ENCODE measurements at places on chromosomes 6 and 20.
A peak's percentile ranks its signal among the peaks of the same experiment; 100 is the strongest.

GRCh38 chr6:30885481-30885998 is 1.2 kb downstream of the DDR1 start:
- no peak for DNase-seq

- no peak for DNase-seq
Observed at GRCh38 chr6:35461270-35461669, 6.9 kb upstream of the RPL10A start.

- DNase-seq = no peak
Observed at GRCh38 chr6:135971351-135971750, 119.8 kb downstream of the PDE7B start.

DNA sequence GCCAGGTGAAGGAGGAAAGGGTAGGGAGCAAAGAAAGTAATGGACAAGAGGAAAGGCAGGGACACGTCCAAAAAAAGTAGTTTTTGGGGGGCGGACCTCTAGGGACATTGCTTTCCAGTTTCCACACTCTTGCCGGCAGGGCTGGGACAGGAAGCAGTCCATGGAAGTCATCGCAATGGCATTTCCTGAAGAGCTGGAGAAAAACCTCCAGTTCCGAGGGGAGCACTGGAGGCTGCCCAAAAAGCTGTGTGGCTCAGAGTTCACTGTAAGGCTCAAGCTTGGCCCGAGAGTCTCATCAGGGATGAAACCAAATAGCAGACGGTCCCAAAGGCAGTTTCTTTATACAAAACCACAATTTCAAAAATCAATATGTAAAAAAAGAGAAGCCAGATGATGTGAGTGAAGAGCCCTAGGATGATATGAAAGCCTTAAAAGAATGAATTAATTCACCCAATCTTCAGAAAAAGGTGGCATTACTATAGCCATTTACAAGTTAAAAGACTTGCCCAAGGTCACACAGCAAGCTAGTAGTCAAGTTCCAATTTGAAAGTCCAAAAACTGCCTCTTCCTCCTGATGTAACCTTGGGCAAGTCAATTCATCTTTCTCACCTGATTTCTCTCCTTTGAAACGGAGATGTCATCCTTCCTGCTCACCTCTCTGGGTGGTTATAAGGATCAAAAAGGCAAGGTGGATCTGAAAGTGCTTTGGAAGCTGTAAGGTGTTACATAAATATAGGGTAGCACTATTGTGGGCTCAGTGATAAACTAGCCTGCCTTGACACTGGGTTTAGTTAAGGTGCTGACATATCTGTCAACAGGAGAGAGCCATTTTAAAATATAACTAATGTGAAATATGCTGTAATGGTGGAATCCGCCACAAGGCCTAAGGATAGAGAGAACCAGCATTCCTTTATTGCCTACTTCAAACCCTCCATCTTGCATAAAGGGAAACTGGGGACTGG is 9.1 kb downstream of the BCL2L1 start:
- peak; percentile 79 for DNase-seq

DNA sequence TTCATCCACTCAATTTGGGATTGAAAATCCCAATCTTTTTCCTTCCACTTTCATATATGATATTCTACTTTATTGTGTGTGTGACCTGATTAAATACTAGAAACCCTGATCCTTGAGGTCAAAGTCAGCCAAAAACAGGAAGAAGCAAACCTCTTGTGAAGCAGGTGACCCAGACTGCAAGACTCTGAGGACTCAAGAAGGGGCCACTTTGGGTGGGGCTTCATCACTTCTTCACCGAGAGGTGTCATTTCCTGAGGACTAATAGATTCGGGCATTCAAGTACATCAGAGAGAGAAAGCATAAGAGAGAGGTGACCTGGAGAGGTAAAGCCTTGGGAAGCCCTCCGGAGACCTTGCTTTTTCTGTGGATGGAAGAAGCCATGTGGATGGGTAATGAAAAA is 129.0 kb downstream of the CFAP61 start:
- no peak for DNase-seq

- no peak for DNase-seq
Observed at GRCh38 chr6:17475606-17476244, 82.3 kb downstream of the CAP2 start.

GRCh38 chr6:20483887-20484497 is 50.3 kb upstream of the CDKAL1 start:
- DNase-seq = no peak

DNA sequence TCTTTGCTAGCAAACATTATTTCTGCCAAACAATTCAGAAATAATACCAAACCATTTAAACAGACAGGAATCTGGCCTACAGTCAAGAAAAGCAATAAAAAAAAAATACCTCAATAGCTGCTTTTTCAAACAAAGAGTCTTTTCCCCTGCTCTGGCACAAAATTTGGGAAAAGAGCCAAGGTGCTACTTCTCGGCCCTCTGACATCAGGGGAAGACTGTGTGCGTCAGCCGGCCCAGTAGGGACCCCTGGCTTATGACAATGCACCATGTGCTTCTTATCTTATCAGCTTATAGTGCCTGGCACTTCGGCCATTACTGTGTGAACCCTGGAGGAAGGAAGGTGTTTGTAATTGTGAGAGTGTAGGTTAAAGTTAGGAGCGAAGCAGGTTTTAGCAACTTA is 89.4 kb downstream of the PDE10A start:
- peak; percentile 12 for DNase-seq

GRCh38 chr6:90311569-90311968 is 14.9 kb upstream of the BACH2 start:
- DNase-seq = no peak

DNA sequence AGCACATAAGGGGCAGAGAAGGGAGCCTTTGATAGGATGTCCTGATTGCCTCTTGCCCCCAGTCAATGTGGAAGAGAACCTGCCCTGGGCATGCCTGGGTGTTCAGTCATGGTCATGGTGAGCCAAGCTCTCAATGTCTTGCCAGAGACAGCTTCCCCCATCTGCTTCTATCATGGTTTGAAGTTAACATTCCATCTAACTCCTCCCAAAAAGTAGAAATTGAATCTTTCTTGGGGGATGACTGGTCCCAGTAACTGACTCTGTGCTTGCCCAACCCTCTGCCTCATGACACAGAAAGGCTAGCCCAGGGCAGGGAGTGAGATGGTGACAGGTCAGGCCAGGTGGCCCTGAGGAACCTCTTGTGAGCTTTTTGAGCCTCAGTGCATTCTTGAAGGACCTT is 60.1 kb downstream of the ADTRP start:
- no peak for DNase-seq

DNA sequence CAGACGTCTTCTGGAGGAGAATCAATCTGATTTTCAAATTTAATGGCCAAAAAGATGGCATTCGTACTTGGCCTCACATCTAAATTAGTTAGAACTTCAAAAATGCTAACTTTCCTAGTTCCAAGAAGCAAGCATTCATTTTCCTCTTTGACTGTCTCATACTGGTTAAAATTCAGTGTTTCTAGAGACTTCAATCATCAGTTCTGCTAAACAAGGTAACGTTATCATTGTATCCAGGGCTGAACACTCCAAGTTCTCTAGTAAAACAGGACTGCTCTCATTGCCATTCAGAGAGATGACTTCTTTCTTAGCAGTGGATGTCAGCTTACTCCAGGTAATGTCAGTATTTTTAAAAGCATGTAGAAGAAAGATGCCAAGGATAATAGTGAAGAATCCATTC is 34.6 kb upstream of the ENTPD6 start:
- no peak for DNase-seq

- no peak for DNase-seq
Observed at GRCh38 chr20:51591871-51592270, 49.4 kb upstream of the NFATC2 start.

- no peak for DNase-seq
Observed at GRCh38 chr6:31870385-31870921, 7.8 kb upstream of the NEU1 start.

- no peak for DNase-seq
Observed at GRCh38 chr6:3869632-3870527, 20.7 kb downstream of the FAM50B start.

GRCh38 chr20:41029150-41029901 is 704 bp downstream of the TOP1 start:
- no peak for DNase-seq

- DNase-seq = no peak
Observed at GRCh38 chr6:119352001-119352400, 2.4 kb upstream of the MAN1A1 start.

DNA sequence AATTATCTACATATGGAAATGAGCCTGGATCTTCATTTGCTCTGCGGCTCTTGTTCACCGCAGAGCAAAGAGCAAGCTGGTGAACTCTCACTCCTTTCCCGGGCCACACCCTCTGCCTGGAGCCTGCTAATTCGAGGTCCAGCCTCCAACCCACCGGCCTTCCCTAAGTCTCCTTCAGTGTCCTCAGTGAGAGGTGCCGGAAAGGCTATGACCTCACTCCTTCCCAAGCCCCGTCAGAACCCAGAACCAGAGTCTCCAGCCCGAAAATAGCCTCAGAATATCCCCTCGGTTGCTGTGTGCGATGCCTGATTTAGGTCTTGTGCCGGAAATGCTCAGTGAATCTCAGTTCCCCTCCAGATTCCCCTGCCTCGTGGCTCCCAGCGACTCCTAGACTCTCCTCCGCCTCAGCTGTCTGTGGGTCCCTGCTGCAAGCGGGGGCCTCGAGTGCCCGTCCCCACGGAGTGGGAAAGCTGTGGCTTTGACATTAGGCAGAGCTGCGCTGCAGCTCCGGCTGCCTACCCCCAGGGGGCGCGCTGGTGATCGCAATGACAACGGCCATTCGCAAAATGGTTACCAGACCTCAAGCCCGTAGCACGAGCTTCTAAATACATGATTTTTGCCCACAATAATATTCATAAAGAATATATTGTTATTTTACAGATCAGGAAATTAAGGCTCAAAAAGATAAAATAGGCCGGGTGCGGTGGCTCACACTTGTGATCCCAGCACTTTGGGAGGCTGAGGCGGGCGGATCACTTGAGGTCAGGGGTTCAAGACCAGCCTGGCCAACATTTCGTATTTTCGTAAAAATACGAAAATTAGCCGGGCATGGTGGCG is 4.1 kb upstream of the BNIP5 start:
- peak; percentile 36 for DNase-seq

- no peak for DNase-seq
Observed at GRCh38 chr6:43476746-43477145, 624 bp upstream of the TJAP1 start.

GRCh38 chr6:137117581-137117980 is 55.9 kb downstream of the IL22RA2 start:
- DNase-seq = no peak

GRCh38 chr6:122969999-122970533 is 26.0 kb upstream of the CLVS2 start:
- no peak for DNase-seq

GRCh38 chr6:25579902-25580495 is 72.0 kb upstream of the SCGN start:
- DNase-seq = no peak

DNA sequence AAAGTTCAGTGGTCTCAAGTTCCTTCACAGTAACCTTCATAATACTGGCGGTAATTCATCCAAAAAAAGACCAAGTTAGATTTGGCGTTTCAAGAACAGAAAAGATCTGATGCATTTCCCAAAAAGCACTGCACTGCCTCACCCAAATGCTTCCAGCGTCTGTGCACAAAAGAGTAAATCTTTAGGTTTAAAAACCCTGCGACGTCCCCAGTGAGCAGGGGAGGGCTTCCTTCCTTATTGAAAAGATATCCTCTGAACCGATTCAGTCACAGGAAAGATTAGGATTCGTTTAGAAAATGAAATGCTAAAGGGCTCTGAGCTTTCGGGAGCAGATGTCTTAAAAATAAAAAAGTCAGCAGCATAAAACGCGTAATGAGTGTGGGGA is 654 bp downstream of the TBC1D7 start:
- DNase-seq = no peak

DNA sequence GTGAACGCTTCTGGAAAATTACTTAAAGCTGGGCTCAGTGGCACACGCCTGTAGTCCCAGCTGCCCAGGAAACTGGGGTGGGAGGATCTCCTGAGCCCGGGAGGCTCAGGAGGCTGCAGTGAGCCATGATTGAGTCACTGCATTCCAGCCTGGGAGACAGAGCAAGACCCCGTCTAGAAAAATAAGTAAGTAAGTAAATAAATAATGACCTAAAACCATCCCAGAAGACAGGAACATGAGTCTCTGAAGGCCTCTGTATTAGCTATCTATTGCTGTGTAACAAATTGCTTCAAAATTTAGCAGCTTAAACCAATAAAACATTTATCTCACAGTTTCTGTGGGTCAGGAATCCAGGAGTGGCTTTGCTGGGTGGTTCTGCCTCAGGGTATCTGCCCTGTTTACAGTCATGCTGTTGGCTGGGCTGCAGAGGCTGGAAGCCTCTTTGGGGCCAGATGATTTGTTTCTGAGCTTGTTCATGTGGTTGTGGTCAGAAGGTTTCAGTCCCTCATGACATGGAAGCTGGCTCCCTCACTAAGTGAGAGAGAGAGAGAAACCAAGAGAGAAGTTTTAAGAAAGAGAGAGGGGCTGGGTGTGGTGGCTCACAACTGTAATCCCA is 48.4 kb upstream of the NCOA3 start:
- DNase-seq = peak; percentile 53

DNA sequence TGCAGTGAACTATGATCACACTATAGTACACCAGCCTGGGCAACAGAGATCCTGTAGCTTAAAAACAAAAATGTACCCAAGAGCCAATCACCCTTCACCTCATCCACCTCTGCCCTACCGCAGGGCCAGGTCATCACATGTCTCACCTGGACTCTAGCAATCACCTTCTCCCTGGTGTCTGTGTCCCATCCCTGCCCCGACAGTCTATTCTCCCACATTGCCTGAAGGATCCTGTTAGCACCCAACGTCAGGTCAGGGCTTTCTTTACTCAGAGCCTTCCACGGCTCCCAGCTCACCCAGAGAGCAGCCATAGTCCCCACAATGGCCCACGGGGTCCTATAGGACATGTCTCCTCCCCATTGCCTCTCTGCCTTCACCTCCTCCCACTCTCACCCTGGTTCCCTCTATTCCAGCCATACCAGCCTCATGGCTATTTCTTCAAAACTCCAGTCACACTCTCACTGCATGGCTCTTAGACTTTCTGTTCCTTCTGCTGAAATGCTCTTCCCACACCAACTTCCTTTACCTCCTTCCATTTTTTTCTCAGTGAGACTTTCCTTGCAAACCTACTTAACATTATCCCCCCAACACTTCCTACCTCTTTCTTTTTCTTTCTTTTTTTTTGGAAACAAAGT is 22.5 kb upstream of the ARFGEF2 start:
- no peak for DNase-seq

GRCh38 chr20:61757678-61758563 is 307.8 kb downstream of the TAF4 start:
- DNase-seq = no peak

- no peak for DNase-seq
Observed at GRCh38 chr20:824490-824889, 9.0 kb upstream of the FAM110A start.

GRCh38 chr20:23363257-23363649 is 1.3 kb downstream of the GZF1 start:
- no peak for DNase-seq

- no peak for DNase-seq
Observed at GRCh38 chr20:10954137-10954840, 280.5 kb upstream of the JAG1 start.

GRCh38 chr6:3151691-3152090 is 5.7 kb downstream of the TUBB2A start:
- DNase-seq = no peak

GRCh38 chr6:149140137-149140909 is 177.2 kb upstream of the TAB2 start:
- no peak for DNase-seq

GRCh38 chr20:59143326-59143725 is 20.3 kb upstream of the ZNF831 start:
- no peak for DNase-seq

Measured in fibroblast of the conjunctiva (primary cell).